ENCODE measurements at places on chromosomes 7 and 10. TPM values are rescaled to one million over a fixed set of nuclear protein-coding genes. Genes with fewer than 3 reads are reported as not detected.

The UPK3BL2 gene
- total RNA-seq: not detected

The GALNT17 gene
- total RNA-seq: not detected

The ZNF775 gene
- total RNA-seq: 2.5 TPM

The ASCC1 gene
- total RNA-seq: 32.7 TPM

The GRID1 gene
- not detected for total RNA-seq

The LOXL4 gene
- 1.2 TPM for total RNA-seq

The HACD1 gene
- 37.5 TPM for total RNA-seq

The ITGA8 gene
- 0.25 TPM for total RNA-seq

The NKX2-3 gene
- total RNA-seq: 0.12 TPM

The WDR86 gene
- not detected for total RNA-seq

The PPP1R17 gene
- total RNA-seq: not detected

The SSC4D gene
- total RNA-seq: 0.44 TPM

The SRGN gene
- total RNA-seq: 865 TPM

The HPS6 gene
- 19.8 TPM for total RNA-seq

The ENKUR gene
- not detected for total RNA-seq

The TMEM130 gene
- 0.37 TPM for total RNA-seq

The KBTBD2 gene
- total RNA-seq: 46.6 TPM

The EGR2 gene
- not detected for total RNA-seq

The SLC39A12 gene
- not detected for total RNA-seq

The TRIL gene
- total RNA-seq: 0.44 TPM

The FBH1 gene
- 51.9 TPM for total RNA-seq

The CCAR1 gene
- 30.3 TPM for total RNA-seq

The PAX4 gene
- total RNA-seq: not detected

The TCERG1L gene
- total RNA-seq: not detected

The CALY gene
- not detected for total RNA-seq

The NKX1-2 gene
- total RNA-seq: 0.02 TPM

The MARVELD1 gene
- total RNA-seq: 46.3 TPM

The TCF7L2 gene
- 2.6 TPM for total RNA-seq

The CCDC3 gene
- total RNA-seq: 2.0 TPM

The LGI1 gene
- not detected for total RNA-seq

The MYOF gene
- 128 TPM for total RNA-seq

The TDRD1 gene
- not detected for total RNA-seq

The GAD2 gene
- total RNA-seq: not detected

The CNNM1 gene
- total RNA-seq: 1.6 TPM

The STRIP2 gene
- 12.1 TPM for total RNA-seq

The ELMO1 gene
- total RNA-seq: 36.3 TPM

The GATA3 gene
- total RNA-seq: 2.3 TPM

The PTN gene
- total RNA-seq: 114 TPM

The PALD1 gene
- total RNA-seq: 0.20 TPM

The VWDE gene
- 4.4 TPM for total RNA-seq

The CALD1 gene
- total RNA-seq: 296 TPM

The RET gene
- total RNA-seq: 0.15 TPM

The UBE3C gene
- 72.7 TPM for total RNA-seq

The SUGCT gene
- 5.6 TPM for total RNA-seq

The CPA4 gene
- 723 TPM for total RNA-seq

The GPC2 gene
- total RNA-seq: 2.8 TPM

The TAS2R5 gene
- not detected for total RNA-seq

The NEUROD6 gene
- not detected for total RNA-seq

The TMEM236 gene
- total RNA-seq: not detected

The ASNS gene
- total RNA-seq: 15.3 TPM

All from M059J (cell line).